Activated CD4-positive, alpha-beta T cell treated with anti-CD3 and anti-CD28 coated beads, Interleukin-2, amount 50 U/mL, for 4 hours (primary cell): ENCODE measurements at places on chromosomes 6 and 20.

DNA sequence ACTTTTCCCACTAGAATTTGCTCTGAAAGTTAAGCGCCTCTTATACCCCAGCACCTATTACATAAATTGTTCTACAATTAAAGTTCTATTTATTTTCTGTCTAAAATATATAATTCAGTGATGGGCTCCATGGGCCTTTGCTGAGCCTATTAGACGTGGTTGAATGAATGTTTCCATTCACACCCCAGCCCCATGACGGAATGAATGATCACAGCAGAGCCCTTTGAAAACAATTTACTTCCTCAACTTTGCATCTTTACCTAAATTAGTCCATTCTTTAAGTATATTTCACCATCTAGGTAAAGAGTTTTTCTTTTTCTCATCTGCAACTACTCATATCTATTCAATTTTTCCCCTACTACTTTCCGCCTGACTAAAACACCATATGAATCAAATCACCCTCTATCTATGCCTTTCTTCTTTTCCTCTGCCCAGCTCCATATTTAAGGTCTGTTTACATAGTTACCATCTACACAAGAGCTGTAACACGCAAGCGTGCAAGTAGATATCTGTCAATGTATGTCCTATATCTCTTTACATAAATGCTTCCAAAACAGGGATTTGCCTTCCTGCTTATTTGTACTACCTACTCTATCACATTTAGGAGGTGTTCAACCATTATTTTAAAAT lies 69.7 kb downstream of the ECT2L start:
- DNase-seq = no peak

DNA sequence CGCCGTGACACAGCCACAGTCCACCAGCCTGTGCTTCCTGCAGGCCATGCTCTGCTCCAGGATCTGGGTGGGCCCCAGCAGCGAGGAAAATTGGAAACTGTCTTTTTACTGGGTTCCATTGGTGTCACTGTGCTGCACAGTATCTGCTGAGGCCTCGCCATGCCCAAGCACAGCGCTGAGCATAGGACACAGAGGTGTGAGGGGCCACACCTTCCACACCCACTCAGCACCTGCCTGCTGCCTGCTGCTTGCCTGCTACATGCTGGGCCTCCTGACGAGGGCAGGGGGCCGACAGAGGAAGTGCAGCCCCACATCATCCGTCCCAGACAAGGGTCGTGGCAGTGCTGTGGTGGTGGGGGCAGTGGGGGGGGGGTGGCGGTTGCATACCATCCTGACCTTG lies 173.0 kb upstream of the THBS2 start:
- DNase-seq = no peak

- DNase-seq = no peak
Measured at GRCh38 chr6:137230547-137230946, 11.4 kb upstream of the IFNGR1 start.

DNA sequence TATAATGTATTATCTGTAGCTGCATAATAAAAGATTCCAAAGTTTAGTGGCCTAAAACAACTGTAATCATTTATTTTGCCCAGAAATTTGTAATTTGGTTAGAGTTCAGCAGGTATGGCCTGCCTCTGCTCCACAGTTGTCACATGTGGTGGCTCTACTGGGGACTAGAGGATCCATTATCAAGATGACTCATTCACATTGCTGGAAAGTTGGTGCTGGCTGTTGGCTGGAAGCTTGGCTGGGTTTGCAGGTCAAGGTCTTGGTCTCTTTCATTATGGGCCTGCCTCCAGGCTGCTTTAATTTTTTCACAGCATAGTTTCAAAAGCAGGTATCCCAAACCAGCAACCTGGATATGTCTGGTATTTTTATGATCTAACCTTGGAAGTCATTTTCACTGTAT lies 17.6 kb downstream of the TRDN start:
- no peak for DNase-seq

DNA sequence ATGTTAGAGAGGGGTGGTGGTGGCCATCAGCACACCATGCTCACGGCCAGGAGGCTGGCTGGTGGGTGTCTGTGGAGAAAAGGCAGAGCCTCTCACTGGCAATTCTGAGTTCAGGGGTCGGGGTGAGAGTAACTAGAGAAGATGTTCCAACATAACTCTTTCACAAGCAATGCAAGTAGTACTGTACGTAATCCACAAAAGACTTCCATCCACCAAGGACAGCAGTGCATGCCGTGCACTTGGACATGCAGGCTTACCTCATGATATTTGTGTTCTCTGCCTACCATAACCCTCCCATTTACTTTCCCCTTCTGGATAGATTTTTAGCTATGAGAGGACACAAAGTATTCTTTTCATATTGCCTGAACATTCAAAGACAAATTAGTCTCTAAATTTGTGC lies 51.3 kb downstream of the DCBLD1 start:
- DNase-seq = no peak

GRCh38 chr20:20199361-20200160 lies 147.2 kb downstream of the CFAP61 start:
- no peak for DNase-seq

GRCh38 chr20:8095648-8096572 lies 36.2 kb upstream of the PLCB1 start:
- DNase-seq = no peak

DNA sequence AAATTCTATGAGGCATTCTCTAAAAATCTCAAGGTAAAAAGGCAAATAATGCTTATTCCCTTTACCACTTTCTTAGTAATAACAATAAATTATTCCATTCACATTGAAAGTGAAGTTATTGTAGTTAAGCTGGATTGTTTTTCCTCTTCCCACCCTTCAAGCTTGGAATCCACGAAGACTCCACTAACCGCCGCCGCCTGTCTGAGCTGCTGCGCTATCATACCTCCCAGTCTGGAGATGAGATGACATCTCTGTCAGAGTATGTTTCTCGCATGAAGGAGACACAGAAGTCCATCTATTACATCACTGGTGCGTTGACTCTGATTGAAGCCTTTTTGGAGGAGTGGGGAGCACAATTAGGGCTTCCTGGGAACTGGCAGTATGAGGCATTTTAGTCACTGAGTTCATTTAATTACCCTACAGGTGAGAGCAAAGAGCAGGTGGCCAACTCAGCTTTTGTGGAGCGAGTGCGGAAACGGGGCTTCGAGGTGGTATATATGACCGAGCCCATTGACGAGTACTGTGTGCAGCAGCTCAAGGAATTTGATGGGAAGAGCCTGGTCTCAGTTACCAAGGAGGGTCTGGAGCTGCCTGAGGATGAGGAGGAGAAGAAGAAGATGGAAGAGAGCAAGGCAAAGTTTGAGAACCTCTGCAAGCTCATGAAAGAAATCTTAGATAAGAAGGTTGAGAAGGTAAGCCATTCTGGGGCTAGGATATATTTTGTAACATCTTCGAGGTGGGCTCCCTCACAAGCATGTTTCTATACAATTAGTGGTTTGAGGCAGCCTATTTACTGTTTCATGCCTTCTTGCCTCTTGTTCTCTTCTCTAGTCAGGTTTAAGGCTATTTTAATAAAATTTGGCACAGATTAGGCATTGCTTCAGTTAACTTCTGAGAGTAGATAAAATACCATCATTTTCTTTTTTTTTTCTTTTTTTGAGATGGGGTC lies 4.9 kb downstream of the HSP90AB1 start:
- no peak for DNase-seq

GRCh38 chr20:2599288-2600006 lies 53.0 kb upstream of the NOP56 start:
- no peak for DNase-seq

GRCh38 chr20:24658920-24659660 lies 189.7 kb downstream of the SYNDIG1 start:
- no peak for DNase-seq

GRCh38 chr20:23005776-23006175 lies 29.3 kb upstream of the SSTR4 start:
- DNase-seq = no peak

DNA sequence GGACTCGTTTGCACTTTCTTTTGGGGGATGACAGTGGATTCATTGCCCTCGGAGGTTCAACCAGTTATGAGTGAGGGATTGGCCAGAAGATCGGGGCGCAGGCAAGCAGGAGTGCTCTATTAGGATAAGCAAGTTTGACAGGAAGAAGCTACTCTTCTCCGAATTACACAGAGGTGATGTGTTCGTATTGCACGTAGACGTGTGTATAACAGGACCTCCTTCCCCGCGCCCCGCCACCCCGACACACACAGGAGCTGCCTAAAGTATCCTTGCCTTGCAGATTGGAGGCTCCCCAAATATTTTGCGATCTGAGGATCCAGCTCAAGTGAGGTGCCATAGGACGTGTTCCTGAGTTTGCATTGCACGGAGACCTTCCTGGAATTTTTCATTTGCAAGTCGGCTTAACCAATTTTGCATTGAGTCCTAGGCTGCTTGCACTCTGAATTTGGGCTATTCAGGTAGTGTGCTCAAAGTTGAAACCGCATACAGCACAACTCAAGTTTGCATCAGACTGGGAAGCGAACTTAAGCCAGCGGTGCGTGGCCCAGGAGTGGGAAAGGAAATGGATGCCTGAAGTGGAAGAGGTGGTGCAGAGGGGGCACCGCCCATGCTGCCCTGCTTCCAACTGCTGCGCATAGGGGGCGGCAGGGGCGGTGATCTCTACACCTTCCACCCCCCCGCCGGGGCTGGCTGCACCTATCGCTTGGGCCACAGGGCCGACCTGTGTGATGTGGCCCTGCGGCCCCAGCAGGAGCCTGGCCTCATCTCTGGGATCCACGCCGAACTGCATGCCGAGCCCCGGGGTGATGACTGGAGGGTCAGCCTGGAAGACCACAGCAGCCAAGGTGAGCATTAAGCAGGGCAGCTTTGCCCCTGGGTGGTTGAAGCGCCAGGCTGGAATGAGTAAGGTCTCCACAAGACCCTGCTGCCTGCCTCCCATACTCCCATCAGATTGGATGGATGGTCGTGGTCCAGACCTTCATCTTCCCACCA lies 770 bp downstream of the TCF19 start:
- no peak for DNase-seq

DNA sequence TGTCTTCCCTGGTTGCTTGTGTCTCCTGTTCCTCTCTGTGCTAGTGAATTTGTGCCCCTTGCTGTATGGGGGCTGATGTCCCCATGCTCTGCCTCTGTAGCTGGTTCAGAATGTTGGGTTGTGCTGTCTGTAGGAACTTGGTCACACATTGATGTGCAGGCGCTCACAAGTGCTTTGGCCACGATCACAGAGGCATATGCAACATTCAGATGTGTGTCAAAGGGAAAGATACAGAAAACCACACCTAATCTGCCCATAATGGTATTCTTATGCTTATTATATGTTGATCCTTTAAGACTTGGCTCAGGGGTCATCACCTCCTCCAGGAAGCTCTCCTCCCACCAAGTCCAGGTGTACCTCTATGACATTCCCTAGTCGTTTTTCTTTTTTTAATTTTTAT lies 17.1 kb upstream of the DHX35 start:
- no peak for DNase-seq

GRCh38 chr6:37222125-37222967 lies 35.2 kb upstream of the TBC1D22B start:
- peak; percentile 54 for DNase-seq

- DNase-seq = no peak
Measured at GRCh38 chr6:34447910-34448309, 18.0 kb upstream of the PACSIN1 start.

- DNase-seq = peak; percentile 20
Measured at GRCh38 chr20:53413186-53413631, 180.4 kb downstream of the ZNF217 start.

DNA sequence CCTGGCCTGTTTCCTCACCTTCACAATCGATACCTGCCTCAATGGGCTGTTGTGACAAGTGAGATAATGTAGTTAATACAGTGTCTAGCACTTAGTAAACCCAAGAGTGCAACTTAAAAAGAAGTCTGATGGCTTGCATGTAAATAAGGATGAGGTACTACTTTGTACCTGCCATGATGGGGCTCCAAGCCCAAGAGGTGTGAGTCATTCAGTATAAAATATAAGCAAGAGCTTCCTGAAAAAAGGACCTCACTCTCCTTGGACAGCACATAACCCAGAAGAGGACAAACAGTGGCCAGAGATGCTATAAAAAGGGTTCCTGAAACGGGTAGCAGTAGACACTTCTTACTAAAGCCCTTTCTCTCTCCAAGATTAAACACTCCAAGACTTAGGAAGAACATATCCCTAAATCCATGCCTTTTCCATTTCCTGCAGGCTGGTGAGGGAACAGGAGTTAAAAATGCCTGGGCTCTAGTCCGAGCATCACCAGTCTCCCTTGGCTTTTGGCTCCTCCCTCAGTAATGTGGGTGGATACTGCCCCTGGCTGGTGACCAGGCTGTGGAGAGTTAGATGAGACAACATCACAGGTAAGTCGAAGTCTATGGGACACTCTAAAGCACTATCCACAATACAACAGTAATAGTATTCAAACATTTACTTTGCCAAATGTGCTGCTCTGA lies 4.3 kb downstream of the UBE2V1 start:
- DNase-seq = no peak

DNA sequence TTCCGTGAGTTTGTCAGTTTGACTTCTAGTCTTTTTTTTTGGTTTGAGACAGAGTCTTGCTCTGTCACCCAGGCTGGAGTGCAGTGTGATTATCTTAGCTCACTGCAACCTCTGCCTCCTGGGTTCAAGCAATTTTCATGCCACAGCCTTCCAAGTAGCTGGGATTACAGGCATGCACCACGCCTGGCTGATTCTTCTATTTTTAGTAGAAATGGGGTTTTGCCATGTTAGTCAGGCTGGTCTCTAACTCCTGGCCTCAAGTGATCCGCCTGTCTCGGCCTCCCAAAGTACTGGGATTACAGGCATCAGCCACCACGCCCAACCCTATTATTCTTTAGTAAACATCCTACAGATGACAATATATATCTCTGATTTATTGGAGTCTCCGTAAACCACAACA lies 506.5 kb downstream of the PREX1 start:
- DNase-seq = no peak

DNA sequence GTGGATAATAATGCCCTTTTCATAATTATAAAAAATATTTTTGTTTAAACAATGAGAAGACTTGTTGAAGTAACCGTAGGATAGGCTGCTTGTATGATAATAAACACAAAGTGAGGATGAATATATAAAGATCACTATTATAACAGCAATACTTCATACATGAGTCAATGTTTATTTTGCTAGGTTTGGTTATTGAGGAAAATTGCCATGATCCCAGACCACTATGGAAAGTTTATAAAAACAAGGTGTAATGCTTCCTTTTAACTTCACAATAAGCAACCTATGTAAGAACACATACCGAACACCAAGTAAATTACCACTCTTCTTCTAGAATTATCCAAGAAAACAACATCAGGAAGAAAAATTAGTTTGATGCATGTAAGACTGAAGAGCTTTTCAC lies 495.3 kb upstream of the RNF217 start:
- DNase-seq = no peak

DNA sequence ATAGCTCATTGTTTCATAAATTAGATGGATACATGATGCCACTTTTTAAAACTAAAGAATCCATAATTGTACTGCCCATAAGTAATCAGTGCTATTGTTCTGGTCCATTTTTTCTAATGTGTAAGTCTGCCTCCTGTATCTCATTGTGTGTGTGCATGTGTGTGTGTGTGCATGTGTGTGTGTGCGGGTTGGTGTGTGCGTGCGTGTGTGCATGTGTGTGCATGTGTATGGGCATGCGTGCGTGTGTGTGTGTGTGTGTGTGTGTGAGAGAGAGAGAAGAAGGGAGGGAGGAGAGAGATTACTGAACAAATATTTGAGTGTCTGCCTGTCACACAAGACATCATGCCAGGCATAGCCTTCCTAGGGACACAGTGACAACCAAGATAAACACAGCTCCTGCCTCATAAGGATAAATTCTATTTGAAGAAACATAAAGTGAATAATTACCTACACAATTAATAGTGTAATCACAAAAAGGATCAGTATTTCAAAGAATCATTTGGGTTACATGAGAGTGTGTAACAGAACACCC lies 33.2 kb upstream of the RPS6KA2 start:
- no peak for DNase-seq
